Activated CD4-positive, alpha-beta T cell treated with anti-CD3 and anti-CD28 coated beads, Interleukin-10, Interleukin-2, amounts not matched to agents 100 ng/mL and 50 ng/mL, durations not matched to agents 16 hours and 8 hours (primary cell): ENCODE measurements at places on chromosomes 7 and 10.

GRCh38 chr10:5585517-5586206 lies 60.9 kb downstream of the CALML3 start:
- no peak for DNase-seq

- DNase-seq, result no peak
Measured at GRCh38 chr7:146539836-146540235, 423.2 kb downstream of the CNTNAP2 start.

GRCh38 chr10:13751191-13751764 lies 164.5 kb downstream of the PRPF18 start:
- DNase-seq, result no peak

DNA sequence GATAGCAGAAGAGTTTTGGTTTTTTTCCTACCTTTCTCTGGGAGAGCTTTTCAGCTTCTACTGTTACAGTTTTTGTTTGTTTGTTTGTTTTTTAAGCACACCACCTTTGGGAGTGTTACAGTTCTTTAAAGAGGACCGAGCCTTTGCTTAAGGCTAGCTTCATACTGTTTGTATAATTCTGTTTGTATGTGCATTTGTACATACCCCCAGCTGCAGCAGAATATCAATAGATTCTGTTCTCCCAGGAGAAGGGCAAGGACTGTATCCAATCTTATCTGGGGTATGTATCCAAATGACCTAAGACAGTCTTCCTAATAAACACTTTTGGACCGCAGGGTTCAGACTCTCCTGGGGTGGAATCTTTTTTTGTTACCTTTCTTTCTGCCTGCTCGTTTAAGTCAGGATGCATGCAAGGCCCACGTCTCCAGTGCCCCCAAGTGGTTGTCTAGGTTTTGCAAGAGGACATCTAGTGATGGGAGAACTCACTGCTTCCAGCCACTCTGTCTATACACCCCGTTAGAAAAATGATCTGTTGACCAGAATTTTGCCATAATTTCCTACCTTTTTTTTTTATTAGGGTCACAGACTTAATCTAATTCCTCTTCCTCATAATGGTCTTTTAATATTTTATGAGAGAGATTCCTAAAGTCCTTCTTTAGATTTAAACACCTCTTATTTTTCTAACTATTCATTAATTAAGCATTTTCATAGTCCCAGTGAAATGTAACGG lies 23.9 kb downstream of the NRF1 start:
- peak; percentile 74 for DNase-seq

GRCh38 chr10:11679946-11680345 lies 62.2 kb upstream of the ECHDC3 start:
- no peak for DNase-seq

DNA sequence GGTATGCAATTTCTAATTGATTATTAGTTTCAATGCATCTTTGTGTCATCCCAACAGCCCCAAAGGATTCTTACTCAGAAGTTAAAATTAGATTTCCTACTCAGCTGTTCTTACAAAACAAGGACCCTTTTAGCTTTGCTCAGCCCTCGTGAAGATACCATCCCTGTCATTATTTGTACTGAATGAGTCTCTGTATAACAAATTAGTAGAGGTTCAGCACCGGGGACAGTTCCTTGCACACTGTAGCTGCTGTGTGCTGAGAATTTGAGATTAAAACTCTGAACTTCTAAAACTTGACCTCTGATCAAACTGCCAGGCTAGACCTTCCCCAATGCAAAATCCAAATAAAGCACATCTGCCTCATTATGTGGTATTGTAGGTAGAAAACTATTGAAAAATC lies 299.1 kb downstream of the LHFPL3 start:
- no peak for DNase-seq

- DNase-seq, result no peak
Measured at GRCh38 chr10:105990529-105990928, 1174.0 kb downstream of the SORCS1 start.

DNA sequence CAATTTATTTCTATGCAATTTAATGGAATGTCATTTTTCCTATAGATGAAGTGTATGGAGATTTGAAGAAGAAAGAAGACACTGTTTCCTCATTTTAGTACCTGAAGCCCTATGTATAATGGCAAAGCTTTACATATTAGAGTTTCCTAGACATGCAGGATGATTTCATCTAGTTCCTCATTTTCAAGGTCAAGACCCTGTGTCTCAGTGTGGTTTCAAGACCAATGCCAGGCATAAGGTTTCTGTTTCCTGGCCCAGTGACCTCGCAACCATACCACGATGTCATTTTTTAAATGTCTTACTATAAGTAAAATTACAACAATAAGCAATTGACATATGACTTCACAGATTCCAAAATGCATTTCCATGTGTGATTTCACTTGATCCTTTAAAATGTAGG lies 336.5 kb upstream of the PRKCQ start:
- DNase-seq, result no peak

- DNase-seq, result no peak
Measured at GRCh38 chr7:116197360-116197759, 13.0 kb upstream of the TES start.

DNA sequence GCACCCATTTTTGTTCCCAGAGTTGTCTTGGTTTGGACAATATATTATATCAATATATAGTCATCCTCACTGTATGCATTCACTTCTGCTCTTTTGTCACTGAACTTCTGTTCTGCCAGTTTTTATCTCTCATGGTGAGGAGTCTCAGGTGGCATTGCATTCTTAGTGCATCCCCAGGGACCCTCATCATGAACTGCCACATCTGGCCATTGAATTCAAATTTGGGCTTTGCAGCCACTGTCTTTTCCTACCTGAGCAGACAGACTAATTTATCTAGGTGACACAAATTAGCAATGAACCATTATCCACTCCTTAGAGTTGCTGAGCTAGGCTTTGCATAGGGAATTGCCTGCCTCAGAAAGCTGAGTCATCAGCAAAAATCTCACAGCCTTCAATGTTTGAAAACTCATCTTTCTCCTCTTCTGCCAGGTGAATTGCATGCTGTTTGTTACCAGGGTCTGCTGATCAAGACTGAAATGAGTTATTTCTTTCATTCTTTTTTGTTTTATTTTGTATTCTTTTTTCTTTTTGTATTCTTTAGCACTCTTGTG lies 316.8 kb upstream of the MTPN start:
- no peak for DNase-seq

DNA sequence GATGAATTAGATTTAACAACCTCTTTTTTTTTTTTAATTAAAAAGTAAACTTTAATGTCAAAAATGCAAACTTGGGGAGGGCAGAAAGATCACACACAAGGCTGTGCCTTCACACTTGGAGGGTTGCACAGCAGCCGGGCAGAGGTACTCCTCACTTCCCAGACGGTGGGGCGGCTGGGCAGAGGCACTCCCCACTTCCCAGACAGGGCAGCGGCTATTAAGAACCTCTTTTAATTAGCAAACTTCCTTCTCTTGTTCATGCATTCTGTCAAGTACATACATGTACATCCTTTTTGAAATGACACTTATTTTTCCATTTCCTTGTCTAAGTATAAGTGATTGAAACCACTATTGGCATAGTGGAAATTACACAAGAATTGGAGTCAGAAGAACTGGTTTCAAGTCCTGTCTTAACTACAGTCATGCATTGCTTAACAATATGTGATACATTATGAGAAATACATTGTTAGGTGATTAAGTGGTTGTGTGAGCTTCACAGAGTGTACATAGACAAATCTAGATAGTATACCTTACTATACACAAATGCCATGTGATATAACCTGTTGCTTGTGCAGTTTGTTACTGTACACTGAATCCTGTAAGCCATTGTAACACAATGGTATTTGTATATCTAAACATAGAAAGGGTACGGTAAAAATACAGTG lies 26.5 kb downstream of the BTRC start:
- DNase-seq, result peak; percentile 51

- DNase-seq, result no peak
Measured at GRCh38 chr10:132724446-132724845, 61.5 kb downstream of the NKX6-2 start.

DNA sequence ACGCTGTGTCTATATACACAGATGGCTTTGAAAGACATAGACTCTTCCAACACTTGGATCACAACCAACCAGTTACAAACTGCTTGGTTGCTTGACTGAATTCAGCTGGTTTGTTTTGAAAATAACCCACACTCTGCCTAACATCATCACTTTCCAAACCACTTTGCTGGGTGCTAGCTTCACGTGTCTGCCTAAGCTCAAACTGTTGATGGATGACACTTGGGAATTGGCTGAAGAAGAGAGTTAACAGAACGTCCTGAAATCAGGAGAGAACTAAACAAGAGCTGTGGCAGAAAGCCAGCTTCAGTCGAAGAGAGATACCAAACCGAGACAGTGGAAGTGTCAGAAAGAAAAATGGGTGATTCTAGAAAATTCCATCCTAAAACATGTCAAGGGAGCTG lies 420.8 kb upstream of the AUTS2 start:
- DNase-seq, result no peak

DNA sequence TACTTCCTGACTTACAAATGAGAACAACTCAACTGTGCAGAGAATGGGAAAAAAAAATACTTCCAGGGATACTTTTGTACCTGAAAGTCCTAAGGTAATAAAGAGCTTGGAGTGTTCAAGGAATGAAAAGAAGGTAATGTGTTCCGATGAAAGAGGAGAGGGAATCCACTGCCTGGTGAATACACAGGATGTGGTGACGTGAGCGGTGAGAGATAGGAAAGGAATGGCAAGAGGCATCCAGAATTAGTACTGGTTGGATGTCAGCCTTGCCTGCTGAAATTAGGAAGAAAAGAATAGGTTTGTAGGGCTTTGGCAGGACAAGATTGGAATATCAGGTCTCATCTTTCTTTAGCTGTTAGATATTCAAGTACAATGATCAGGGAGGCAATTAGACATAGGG lies 347.7 kb downstream of the POM121L12 start:
- no peak for DNase-seq

DNA sequence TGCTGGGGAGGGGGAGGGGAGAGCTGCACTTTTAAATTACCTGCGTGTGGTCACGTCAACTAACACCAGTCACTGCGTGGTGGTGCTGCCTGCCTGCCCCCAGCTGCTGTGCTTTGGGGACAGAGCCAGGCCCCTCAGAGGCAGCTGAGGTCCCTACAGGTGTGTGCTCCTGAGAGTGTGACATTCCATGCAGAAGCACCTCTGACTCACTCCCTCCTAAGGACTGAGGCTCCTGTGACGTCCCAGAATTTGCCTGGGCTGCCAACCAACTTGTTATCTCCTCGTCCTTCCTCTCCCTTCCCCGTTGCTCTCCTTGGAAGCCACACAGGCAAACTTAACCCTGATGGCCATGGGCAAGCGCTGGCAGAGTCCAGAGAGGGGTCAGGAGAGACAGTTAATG lies 563.0 kb downstream of the PARD3 start:
- no peak for DNase-seq

- no peak for DNase-seq
Measured at GRCh38 chr10:94002156-94002555, 8.4 kb downstream of the PLCE1 start.

DNA sequence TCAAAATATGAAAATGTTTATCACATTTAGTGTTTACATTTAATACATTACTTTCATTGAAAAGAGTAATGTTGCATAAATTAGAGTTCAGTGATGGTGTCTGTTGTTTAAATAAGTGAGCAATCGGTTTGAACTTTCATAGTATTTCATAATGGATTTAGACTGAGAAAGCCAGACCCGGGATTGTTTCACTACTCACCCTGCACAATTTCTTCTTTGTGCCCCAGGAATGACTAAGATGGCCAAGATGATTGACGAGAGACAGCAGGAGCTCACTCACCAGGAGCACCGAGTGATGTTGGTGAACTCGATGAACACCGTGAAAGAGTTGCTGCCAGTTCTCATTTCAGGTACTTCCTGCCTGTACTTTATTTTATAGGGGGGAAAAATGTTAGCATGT lies 74.6 kb downstream of the VCL start:
- DNase-seq, result no peak

GRCh38 chr7:67359900-67360299 lies 363.3 kb downstream of the TYW1 start:
- DNase-seq, result no peak

DNA sequence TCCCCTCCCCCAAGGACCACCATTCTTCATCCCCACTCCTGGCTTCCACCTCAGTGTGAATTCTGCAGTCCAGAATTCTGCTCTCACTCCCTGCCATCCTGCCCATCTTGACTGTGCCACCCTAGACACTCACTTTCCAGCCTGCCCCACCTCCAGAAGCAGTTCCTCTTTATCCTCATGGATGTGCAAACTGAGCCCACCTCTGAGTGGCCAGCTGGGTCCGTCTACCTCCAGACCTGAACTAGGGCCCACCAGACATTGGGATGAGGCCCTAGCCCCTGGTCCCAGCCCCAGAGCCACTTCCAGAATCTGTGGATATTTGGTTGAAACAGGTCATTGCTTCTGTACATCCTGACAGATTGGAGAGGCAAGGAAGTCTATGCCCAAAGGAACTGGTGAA lies 58.5 kb downstream of the GRID1 start:
- DNase-seq, result no peak

GRCh38 chr10:90430186-90430585 lies 427.7 kb downstream of the HTR7 start:
- DNase-seq, result no peak

GRCh38 chr10:26857991-26858706 lies 2.6 kb downstream of the ABI1 start:
- no peak for DNase-seq

- no peak for DNase-seq
Measured at GRCh38 chr10:99621454-99622251, 1.4 kb upstream of the SLC25A28 start.

- no peak for DNase-seq
Measured at GRCh38 chr10:79219322-79219957, 127.8 kb upstream of the PPIF start.
